NCI-H1048 (cell line): ENCODE measurements at places on chromosomes 5 and 9.

DNA sequence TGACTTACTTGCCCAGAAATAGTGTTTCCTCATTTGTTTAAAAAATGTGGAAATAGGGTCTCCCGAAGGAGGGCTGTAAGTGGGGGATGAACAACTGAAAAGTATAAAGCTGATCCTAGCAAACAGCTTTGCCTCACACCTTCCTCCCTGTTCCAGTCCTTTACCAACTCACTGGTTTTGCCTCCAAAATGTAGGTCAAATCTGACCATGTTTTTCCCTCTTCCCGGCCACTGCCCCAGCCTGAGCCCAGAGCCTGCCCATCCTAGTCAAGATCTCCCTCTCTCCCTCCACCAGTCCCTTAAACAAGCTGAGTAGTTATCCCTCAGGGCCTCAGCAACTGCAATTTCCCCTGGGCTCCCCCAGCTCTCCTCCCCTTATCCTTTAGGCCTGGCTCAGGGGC lies 82.4 kb upstream of the FBXW11 start:
- DNase-seq: no peak

DNA sequence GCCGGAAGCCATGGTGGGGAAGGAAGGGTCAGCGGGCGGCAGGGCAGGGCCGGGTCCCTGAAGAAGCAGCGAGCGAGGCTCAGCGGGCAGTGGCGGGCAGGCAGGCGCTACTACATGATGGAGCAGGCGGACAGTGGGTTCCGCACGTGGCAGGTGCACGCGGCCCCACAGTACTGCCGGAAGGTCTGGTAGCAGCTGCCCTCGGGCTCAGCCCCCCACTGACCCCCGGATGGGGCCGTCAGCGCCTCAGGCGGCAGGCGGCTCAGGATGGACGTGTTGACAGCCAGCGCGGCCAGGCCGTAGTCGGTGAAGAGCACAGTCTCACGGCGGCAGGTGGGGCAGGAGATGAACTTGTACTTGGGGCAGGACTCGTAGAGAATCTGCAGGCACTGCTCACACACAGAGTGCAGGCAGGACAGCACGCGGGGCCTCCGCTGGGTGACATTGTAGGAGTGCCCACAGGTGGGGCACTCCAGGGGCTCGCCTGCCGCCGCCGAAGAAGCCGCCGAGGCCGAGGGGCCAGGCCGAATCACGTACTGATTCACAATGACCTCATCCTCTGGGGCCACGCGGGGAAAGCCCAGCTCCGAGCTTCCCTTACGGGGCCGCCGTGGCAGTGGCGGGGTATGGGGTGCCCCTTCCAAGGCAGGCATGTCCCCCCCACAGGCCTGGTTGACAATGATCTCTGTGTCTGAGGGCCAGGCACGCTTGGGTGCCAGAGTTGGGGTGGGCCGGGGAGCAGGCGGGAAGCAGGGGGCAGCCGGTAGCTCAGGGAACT lies 1.5 kb downstream of the RNF208 start:
- no peak for DNase-seq

DNA sequence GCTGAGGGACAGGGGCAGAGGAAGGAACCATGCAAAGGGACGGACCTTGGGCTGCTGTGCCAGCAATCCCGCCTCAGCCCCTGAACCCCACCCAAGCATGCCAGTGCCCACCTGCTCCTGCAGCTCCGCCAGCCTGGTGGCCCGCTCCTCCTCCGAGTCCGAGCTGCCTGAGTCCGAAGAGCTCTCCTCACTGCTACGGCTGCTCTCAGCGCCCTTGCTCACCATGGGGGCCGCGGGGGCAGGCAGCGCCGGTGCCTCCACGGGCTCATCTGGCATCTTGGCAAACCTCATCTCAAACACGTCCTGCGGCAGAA lies 16.3 kb downstream of the BRD3OS start:
- DNase-seq: no peak

DNA sequence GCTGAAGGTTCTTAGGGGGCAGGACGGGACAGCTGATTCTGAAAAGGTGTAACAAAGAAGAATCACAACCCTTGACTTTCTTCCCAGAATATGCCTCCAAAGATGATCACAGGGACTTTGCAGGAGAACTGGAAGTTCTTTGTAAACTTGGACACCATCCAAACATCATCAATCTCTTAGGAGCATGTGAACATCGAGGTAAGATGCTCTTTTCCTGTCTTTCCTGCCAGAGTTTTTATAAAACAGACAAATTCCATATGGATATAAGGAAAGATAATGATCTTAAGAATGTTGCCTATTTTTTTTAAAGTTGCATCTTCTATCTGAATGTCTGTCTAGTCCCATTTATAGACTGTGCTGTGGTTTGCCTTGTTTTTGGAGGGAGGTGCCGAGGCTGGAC lies 87.9 kb downstream of the EQTN start:
- no peak for DNase-seq

DNA sequence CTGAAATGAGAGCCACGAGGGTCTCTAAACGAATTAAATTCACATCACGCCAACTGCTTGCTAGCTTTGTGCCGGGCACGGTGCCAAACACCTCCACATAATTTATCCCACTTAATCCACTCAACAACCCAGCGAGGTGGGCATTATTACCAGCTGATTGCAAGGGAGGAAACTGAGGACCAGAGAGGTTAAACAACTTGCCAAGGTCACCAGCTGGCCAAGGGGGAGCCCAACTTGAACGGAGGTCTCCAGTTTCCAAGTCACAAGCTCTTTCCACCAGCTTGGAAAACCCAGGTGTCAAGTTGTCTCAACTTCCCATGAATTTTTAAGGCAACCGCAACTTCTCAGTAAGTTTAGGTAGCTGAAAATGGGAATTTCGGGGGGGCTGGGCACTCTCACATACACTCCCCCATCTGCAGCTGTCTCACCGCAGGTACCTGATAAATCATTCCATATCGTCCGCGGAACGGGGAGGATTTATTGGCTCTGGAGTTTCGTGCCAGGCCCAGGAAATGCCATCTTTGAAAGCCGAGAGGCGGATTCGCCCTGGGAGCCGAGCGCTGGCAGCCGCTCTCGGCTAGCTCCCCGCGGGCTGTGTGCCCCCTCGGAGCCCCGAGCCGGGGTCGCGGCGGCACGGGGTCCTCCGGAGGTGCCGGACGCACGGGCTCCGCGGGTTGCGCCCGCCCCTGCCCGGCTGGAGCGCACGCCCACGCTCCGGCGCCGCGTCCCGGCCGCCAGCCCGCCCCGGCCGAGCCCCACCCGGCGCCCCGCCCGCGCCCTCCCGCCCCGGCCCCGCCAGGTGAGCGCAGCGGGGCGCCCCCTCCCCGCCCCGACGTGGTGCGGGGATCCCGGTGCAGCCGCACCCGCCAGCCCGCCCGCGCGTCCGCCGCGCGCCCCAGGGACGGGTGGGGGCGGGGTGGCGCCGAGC lies 617 bp downstream of the PTPN3 start:
- DNase-seq: no peak

GRCh38 chr5:142671801-142672200 lies 14.1 kb downstream of the FGF1 start:
- DNase-seq: no peak
